Stimulated activated CD8-positive, alpha-beta memory T cell treated with anti-CD3 and anti-CD28 coated beads, Interleukin-4, amount 100 ng/mL, for 4 hours (primary cell): ENCODE measurements at places on chromosomes 1 and 21.

DNA sequence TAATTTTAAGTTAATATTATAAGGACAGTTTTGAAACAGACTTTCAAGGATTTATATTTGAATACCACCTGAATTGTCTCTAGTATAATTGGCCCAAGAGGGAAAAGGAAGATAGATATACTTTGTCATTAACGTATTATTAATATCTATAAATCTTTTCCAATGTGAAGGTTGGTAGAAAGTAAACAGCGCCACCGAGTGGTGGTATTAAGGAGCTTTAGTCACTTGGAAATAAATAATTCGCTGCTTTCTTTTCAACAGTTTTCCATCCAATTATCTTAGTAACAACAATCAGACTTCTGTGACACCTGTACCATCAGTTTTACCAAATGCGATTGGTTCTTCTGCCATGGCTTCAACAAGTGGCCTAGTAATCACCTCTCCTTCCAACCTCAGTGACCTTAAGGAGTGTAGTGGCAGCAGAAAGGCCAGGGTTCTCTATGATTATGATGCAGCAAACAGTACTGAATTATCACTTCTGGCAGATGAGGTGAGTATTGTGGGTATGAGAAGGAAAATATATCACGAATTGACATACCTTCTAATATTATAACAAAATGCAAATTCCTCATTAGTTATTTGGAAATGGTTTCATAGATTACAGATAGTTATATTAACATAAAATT, 37.7 kb downstream of the SH3GLB1 start:
- no peak for DNase-seq

DNA sequence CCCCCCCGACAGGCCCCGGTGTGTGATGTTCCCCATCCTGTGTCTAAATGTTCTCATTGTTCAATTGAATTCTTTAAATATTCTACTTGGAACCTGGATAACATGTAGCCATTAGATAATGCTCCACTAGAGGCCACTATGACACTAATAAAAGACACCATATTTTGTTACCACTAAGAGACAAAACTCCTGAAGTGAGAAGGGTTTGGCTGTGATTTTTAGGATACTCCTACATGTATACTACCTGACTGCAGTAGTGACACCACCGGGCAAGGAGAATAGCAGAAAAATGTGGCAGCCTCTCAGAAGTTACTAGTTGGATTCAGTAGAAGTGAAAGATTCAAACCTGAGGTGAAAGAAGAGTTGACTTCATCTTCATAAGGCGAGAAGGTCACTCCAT, 36.0 kb downstream of the F5 start:
- DNase-seq, result no peak

GRCh38 chr1:111656086-111657017, 36.8 kb downstream of the RAP1A start:
- DNase-seq, result no peak

- no peak for DNase-seq
These were observed 3.0 kb upstream of the KRTAP15-1 start for GRCh38 chr21:30437010-30437565.

DNA sequence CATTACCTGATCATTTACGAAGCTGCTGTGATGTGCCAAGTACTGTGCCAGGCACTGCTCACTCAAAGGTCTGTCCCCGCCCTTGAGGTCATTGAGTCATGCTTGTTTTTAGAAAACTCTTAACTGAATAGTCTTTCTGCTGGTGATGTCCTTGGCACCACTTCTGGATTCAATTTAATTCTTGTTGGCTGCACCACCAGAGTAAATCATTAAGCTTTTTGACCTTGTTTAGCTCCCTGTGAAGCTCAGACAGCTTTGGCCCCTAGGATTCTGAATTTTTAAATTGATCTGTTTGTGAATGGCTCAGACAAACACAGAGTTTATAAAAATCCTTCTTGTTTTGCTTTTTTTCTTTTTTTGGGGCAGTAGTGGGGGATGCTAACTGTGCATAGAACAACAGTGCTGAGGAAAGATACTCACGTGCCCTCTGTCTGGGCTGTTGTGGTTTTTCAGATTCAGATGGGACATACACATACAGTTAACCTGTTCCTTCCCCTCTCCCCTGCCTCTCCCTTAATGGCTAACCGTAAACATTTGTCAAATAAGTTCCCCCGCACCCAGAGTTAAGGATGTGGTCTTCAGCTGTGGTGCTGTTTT, 67.6 kb downstream of the MTR start:
- no peak for DNase-seq

DNA sequence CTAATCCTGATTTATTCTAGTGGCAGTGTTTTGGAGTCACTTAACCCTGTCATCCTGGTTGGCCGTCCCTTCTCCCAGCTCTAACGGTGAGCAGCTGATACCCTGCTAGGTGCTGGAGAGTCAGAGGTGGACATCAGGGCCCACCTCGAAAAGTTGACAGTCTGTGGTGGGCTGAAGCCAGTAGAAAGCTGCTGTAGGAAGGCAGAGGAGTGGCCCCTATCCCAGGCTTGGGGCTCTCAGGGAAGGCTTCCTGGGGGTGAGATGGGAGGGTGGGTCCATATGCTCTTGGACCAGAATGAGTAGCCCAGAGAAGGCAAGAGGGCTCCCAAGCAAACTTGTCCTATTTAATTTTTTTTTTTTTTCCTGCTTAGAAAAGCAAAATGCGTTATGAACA, 475 bp upstream of the RPL5 start:
- no peak for DNase-seq

- DNase-seq, result no peak
These were observed 1.3 kb downstream of the CRTC2 start for GRCh38 chr1:153956997-153957715.

- DNase-seq, result no peak
These were observed 671.6 kb upstream of the ZP4 start for GRCh38 chr1:238562341-238562740.

GRCh38 chr1:145997016-145997717, 788 bp upstream of the TXNIP start:
- DNase-seq, result no peak

GRCh38 chr1:235714205-235714897, 64.8 kb upstream of the GNG4 start:
- DNase-seq, result no peak

- no peak for DNase-seq
These were observed 136.6 kb upstream of the VANGL1 start for GRCh38 chr1:115505148-115505571.

- no peak for DNase-seq
These were observed 6.3 kb downstream of the ZBTB8B start for GRCh38 chr1:32470991-32471694.

- no peak for DNase-seq
These were observed 67.1 kb downstream of the KCNJ15 start for GRCh38 chr21:38323721-38324531.

DNA sequence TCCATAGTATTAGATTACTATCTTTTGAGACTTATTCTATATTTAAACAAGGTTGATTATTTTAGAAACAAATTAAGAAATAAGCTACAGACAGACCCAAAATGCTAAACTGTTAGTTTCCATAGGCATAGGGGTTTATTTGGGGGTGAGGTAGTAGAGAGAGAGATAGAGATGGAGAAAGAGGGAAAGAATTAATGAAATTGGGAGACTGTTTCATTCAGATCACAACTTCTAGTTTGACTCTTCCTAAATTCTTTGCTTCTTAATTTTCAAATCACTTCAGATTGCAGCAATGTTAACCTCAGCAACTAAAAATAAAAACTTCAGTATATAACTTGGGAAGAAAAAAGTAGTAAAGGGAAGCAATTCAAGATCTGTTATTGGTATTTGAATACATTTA, 3.4 kb downstream of the JUN start:
- DNase-seq, result no peak

GRCh38 chr21:38900499-38900898, 94.8 kb downstream of the ETS2 start:
- no peak for DNase-seq

DNA sequence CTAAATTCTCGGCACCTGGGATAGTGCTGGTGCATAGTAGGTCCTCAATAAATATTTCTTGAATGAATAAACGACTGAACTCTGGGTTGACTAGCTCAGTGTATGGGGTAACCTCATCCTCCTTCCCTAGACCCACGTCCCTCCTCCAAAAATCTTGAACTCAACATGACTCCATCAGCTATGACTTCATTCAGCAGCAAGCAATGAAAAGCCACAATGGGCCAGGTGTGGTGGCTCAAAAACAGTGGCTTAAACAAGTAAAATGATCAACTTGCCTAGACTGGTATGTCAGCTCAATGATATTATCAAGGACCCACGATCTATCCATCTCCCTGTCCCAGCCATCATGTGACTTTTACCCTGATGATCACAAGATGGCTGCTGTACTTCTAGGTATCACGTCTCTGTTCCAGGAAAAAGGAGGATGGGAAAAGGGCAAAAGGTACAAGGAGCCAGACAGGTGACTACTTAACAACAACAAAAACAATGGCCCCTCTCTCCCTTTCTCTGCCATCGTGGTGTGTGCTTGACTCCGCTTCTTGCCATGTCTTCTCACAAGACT, 13.0 kb upstream of the PAQR7 start:
- DNase-seq, result no peak
